ENCODE measurements at places on chromosomes 2 and 18.

GRCh38 chr2:104163611-104164130 lies 690.2 kb upstream of the POU3F3 start:
- no peak for DNase-seq

DNA sequence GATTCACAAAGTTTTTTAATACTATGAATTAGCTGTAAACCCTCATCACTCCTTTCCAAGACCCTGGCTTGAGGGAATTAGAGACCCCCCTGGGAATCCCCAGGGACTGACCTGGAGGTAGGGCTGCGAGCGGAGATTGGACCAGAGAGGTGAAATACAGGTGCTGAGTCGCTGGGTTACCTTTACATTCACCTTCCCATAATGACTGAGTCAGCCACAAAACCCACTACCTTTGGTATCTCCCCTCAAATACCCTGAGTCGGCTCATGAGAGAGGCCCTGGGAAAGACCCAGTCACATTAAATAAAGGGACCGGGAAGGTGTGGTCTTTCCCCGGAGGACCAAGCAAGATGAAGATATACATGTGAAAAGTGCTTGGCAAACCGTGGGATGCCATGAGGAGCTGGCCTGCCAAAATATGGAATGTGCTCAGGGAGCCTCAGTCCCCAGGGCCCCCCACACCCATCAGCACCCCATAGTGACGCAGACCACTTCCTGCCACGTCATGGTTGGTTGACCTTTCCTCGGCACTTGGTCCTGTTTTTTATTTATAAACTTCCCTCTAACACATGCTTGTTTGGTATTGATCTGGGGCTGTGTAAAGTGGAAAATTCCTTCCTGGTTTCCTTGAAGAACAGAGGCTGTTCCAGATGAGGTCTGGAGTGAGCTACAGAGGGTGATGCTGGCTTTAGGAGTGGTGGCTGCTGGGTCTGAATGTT lies 51.4 kb downstream of the IL1RL2 start:
- peak; percentile 60 for DNase-seq

GRCh38 chr2:129709956-129710598 lies 269.4 kb upstream of the RAB6C start:
- no peak for DNase-seq

- no peak for DNase-seq
Measured at GRCh38 chr2:70942396-70943204, 6.9 kb downstream of the ATP6V1B1 start.

DNA sequence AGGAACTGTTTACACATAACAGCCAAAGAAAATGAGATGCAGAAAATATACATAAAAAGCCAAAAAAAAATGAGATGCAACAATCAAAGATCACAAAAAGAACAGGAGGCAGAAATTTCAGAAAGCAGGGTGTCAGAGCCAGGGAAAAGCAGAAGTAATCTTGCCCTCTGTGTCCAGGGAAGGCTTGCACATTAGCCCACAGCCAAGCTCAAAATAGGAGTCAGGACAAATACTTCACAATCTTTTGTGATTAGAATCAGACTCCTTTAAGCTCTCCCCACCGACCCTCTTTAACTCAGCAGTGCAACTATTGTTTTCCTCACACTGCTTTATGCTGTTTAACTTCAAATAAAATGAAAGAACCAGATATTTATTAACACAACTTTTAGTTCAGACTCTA lies 34.6 kb downstream of the IAH1 start:
- no peak for DNase-seq

GRCh38 chr2:54642677-54643430 lies 80.6 kb upstream of the EML6 start:
- DNase-seq, result no peak

- no peak for DNase-seq
Measured at GRCh38 chr2:39013871-39014270, 107.0 kb downstream of the SOS1 start.

GRCh38 chr2:218711550-218711929 lies 905 bp downstream of the TTLL4 start:
- DNase-seq, result no peak

GRCh38 chr18:9416563-9417072 lies 58.7 kb upstream of the RALBP1 start:
- no peak for DNase-seq

- DNase-seq, result no peak
Measured at GRCh38 chr2:168316073-168316440, 68.7 kb upstream of the STK39 start.

DNA sequence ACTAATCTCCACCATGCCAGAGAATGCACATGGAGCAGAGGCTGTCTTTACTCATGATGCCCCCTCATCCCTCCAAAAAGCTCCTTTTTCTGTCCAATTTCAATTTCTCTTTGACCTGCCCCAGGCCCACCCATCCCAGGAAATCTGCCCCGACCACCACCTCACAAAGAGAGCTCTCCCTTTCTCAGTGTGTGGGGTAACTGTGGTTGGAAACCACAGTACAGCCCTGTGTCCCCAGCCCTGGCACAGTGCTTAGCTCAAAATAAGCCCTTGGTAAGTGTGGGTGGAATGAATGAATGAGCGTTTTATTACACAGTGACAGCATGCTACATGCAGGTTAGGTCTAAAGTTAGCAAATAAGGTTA lies 43.7 kb upstream of the CAB39 start:
- DNase-seq, result peak; percentile 46

GRCh38 chr2:3451169-3451568 lies 68.2 kb downstream of the ADI1 start:
- no peak for DNase-seq

DNA sequence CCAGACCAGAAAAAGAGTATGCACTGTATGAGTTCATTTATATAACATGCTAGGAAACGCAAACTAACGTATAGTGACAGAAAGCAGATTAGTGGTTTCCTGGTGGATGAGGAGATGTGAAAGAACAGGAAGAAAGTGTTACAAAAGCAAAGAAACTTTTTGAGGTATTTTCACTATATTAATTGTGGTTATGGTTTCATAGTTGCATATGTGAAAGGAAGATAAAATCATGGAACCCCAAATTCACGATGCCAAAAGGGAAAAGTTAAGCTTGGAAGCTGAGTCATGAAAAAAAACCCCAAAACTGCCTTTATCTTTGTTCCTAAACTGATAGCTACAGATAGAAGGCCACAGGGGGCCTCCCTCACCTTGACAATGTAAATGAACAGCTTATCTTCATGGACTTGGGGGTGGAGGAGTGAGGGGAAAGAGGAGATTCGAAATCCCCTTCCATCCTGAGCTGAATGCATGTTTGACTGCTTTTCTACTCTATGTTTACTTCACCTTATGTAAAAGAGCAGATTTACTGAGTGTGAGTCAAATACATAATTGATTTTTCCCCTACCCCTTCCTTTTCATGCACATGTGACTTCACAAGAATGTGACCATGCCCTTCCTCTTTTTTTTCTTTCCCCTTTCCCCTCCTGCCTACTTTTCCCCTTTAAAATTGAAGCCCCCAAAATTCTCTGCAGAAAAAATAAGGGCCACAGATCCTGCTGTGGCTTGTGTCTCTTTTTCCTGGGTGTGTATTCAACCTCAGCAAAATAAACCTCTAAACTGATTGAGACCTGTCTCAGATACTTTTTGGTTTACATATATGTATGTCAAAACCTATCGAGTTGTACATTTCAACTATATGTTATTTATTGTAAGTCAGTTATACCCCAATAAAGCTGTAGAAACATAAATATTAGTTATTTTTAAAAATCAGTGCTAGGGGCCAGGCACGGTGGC lies 100.1 kb upstream of the TLK1 start:
- DNase-seq, result no peak

DNA sequence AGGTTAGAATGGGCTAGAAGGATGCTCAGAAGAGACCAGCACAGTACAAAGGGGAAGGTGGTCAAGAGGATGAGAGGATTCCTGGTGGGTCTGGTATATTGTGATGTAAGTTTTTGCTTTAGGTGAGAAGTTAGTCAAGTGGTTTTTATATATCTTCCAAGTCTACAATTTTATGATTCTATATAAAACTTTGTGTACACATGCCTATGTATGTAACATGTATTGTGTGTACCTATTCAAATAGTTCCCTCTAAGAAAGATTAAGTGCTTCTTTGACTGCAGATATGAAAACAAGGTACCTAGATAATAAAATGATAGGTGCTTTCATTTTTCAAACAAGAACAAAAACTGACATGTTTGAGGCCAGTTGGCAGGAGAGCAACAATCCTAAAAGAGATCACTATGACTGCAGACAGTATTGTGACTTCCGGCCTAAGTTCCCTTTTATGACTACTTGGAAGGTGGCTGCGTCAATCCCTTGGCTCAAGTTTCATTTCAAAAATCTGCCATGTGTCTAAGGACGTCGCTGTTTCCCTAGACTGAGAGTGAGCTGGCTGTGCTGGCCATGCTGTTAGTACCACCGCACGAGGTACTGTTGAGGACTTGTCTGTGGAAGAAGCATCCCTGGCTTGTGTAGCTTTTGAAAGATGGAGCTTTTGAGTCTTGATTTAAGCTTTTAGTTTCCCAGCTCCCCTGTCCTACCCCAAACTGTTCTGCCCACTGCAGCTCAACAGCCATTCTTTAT lies 123.1 kb downstream of the PRPF40A start:
- no peak for DNase-seq

GRCh38 chr18:3383381-3383915 lies 66.5 kb upstream of the TGIF1 start:
- DNase-seq, result no peak

- DNase-seq, result no peak
Measured at GRCh38 chr2:11430729-11431128, 35.2 kb downstream of the E2F6 start.

DNA sequence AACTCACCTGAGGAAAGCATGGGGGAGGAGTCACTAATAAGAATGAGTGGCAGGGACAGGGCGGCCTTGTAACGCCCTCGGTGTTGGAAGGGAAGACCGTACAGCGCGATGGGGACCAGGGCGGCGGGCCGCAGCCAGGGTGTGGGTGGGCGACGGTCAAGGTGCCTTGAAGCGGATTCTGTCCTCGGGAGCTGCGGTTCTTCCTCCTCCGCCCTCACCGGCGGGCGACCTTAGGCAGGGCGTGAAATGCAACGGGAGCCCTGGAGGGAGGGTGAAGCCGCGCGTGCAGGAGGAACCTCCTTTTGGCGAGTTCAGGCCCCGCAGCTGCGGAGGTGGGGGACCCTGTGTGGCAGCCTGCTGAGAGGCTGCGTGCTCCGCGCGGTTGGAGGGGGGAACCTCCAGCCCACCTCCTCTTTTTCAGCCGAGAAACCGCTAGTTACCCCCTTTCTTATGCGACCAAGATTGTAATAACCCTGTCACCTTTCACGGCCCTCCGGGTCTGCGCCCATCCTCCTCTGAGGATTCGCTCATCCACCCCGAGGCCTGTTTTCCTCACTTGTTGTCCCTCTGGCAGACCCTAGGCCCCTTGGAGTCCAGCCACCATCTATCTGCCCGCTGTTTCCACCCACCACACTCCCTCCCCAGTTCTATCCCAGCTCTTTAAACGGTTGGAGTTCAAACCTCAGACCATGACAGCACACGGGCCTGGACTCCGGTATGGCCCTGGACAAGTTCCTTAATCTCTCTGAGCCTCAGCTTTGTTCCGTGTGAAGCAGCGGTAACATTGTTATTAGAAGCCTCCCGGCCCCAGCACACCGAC lies 823 bp upstream of the RNU2-63P start:
- DNase-seq, result no peak

DNA sequence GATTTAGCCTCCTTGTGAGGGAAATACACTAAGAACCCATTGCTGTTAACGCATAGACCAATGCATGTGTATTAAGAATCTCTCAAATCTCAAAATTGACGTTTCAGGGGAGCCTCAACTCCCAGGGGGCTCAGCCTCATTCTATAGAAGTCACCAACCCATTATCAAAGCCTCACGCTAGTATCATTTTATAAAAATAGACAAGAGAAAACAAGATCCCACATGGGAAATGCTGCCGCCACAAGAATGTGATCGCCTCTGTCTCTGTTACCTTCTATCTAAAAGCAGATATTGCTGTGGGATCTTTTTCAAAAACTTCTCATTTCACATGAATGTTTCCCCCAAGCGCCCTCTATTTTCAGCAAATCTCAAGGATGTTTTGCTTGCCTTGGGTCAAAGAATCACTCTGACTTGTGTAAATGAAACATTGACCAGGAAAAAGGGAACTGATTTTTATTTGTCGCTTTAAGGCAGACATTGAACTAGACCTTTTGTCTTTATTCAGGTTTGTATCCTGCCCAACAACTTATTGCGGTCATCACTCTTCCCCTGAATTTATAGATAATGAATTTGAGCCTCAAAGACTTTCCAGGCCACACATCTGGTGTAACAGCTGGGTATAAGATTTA lies 679.0 kb upstream of the ID2 start:
- no peak for DNase-seq

DNA sequence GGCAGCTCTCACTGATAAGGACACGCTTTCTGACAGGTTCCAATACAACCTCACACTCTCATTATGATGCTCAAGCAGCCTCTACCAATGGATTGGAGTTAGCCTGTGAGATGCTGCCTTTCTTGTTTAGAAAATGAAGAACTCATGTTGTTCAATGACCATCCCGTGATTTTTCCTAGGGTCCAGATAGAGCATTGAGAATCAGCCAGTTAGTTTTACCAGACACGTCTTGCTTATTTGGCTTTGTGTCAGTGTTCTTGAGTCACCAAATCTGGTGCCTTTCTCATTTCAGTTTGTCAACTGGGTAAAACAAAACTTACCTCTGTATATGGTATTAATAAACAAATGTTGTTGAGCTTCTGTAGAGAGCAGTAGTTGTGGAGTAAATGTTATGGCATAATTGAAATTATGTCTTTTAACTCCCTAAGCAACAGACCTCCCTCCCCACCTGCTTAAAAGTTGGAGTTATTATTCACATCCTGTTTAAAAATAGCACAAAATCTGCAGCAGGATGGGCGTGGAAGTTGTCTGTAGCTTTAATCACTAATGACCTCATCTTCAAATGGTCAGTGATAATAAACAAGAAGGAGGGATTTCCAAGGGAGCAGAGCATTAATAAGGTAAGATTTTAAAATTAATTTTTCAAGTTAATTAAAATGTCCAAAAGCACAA lies 167.3 kb downstream of the HRH4 start:
- no peak for DNase-seq

DNA sequence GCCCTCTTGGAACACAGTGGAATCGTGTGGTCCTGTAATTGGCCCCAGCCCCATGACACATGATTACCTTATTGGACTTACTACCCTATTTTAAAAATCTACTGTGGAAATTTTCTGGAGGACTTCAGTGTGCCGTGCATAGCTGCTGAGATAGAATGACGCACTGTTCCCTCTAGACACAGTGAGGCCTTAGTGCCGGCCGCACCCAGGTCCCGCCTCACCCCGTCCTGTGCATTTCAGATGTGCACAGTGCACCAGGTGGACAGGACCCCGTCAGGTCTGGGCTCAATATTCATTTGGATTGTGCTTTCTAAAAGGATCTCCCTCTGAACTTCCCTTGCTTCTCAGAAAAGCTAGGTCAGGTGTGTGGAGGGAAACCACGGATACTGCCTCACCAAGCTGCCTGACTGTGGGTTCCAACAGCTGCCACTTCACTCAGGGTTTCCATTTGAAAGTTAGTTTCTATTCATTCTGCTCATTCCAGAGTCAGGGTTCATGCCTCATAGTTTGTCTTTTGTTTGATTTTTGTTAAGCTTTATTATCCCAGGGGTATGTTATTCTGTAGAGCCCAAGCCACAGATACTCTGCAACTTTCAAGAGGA lies 155.8 kb downstream of the PTGR3 start:
- no peak for DNase-seq

GRCh38 chr2:9552219-9553178 lies 3.1 kb downstream of the ADAM17 start:
- DNase-seq, result no peak

All from activated T-cell treated with anti-CD3 and anti-CD28 coated beads, Interleukin-2, amount 50 U/mL, for 48 hours (primary cell).